ENCODE measurements at places on chromosomes 5 and 9.

- peaks cover 15% of the 10 kb centered on the region for H3K4me1 ChIP-seq
- no peak for DNase-seq
- no peak overlapping the region for H3K4me3 ChIP-seq
- no peaks in the 10 kb centered on the region for H3K27me3 ChIP-seq
These were observed 1.7 kb upstream of the KLHL3 start for GRCh38 chr5:137737349-137738131.

DNA sequence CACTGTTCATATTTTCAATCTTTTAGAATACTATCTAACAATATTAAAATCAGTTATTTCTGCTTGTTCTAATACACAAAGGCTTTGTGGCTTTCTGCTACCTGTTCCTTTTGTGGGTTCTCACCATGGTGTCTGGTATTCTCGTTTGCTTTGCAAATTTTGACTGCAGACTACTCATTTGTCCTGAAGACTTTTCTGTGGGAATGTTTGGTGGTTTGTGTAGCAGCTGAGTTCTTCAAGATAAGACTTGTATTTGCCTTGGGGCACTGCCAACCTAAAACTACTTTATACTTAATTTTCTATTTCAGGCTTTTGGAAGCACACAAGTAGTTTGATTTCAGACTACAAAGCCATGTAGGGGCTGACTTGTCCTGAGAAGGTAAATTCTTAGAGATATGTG, 11.1 kb downstream of the IL33 start:
- H3K36me3 ChIP-seq = no peaks in the 10 kb centered on the region
- H3K27me3 ChIP-seq = no peaks in the 10 kb centered on the region
- no peak overlapping the region for H3K4me3 ChIP-seq
- DNase-seq = peak; percentile 23

DNA sequence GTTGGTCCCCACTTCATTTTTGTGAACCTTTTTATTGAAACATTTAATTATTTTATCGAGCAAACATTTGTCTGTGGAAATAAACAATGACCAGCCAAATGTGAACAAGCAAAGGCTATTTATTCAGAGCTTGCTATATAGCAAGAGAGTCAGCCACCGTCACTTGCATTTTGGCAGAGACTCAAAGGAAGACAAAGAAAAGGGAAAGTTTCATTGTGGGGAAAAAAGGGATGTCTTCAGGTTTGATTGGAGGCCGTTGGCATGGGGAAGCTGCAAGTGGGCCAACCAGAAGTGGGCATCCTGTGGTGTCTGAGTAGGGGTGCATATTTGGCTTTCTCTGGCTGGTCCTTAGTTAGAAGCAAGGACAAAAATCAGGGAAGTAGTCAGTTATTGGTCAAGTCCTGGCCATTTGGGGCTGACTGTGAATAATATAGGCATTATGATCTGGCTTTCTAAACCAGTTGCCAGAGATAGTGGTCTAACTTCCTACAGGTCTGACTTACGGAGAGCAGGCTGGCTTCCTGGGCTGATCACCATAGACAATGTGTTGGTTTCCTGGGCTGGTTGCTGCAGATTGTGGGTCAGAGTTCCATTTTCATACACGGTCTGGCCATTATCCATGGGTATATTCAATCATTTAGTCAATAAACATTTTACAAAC, 16.6 kb downstream of the ENC1 start:
- H3K4me1 ChIP-seq = peaks cover 8% of the 10 kb centered on the region
- H3K36me3 ChIP-seq = no peaks in the 10 kb centered on the region
- DNase-seq = no peak
- H3K27ac ChIP-seq = no peak overlapping the region
- no peaks in the 10 kb centered on the region for H3K27me3 ChIP-seq

DNA sequence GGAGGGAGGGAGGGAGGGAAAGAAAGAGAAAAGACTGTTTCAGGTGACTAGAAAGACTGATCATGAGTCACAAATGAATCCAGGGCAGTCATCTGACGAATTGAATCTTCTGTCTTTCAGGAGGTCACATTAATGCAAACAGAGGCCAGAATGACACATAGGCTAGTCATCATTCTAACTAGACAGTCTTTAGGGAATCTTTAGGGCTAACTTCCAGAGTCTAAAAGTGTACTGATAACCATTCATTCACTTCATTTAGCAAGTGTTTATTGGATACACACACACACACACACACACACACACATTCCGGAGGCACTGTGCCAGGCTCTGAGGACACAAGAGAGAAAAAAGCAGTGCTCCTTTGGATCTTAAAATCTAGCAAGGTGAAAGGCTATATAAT, 156.7 kb downstream of the EBF1 start:
- H3K27ac ChIP-seq = no peak overlapping the region
- H3K36me3 ChIP-seq = no peaks in the 10 kb centered on the region
- H3K4me1 ChIP-seq = peaks cover 5% of the 10 kb centered on the region
- H3K4me3 ChIP-seq = no peak overlapping the region
- DNase-seq = no peak
- no peaks in the 10 kb centered on the region for H3K27me3 ChIP-seq

DNA sequence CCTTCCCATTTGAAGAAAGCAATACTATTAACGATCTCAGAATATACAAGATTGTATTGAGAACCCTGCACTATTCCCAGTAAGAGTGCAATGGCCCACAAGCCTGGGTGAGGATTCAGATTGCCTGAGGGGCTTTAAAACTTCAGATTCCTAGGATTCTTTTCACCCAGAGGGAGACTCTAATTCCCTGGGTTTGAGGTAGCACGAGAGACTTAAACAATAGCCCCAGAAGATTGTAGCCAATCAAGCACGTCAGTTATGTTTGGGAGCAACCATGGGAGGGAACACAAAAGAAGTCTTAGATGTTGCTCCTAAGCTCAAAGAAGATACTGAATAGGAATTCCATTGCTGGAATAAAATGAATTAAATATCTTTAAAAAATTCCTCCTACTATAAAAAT, 17.9 kb downstream of the MRPS27 start:
- H3K27ac ChIP-seq = no peak overlapping the region
- H3K4me1 ChIP-seq = no peaks in the 10 kb centered on the region
- DNase-seq = no peak
- no peaks in the 10 kb centered on the region for H3K36me3 ChIP-seq
- H3K27me3 ChIP-seq = no peaks in the 10 kb centered on the region

DNA sequence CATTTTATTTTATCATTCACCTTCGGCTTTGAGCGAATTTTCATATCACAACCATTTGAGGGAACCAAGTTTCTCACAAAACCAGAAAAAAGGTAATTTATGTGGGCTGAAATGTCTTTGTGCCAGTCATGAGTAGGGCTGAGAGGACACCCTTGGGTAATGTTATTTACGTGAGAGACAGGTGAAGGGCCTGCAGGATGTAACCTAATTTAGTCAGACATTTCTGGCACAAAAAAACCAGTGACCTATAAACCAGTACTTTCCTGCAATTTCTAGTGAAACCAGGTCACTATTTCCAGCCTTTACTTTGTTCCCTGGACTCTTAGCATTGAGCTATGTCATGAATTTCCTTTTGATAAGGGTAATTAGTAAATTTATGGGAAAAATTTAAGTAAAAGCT, 17.2 kb upstream of the CCDC112 start:
- no peaks in the 10 kb centered on the region for H3K27me3 ChIP-seq
- no peak overlapping the region for H3K27ac ChIP-seq
- H3K36me3 ChIP-seq = no peaks in the 10 kb centered on the region
- H3K4me3 ChIP-seq = no peak overlapping the region
- DNase-seq = no peak

- DNase-seq = no peak
- peaks cover 13% of the 10 kb centered on the region for H3K4me1 ChIP-seq
- no peak overlapping the region for H3K4me3 ChIP-seq
- H3K27me3 ChIP-seq = no peaks in the 10 kb centered on the region
- no peak overlapping the region for H3K27ac ChIP-seq
These were observed 11.2 kb downstream of the LMX1B start for GRCh38 chr9:126624912-126625311.

DNA sequence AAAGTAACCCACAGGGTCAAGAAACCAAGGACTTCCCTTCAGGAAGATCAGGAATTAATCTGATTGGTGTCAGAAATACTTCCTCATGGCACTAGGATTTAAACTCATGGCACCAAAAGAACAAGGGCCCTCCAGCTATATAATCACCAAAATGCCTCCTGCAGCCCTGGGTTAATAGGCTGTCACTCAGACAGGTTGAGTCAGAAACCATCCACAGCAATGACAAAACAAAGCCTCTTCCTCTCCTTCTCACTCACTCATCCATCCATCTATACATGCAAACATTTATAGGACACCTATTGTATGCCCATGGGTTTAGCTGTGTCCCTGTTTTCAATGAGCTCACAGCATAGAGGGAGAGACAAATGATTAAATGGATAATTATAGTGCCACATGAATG, 62.5 kb upstream of the SPOCK1 start:
- H3K27me3 ChIP-seq = no peaks in the 10 kb centered on the region
- H3K27ac ChIP-seq = no peak overlapping the region
- H3K36me3 ChIP-seq = no peaks in the 10 kb centered on the region
- H3K4me1 ChIP-seq = peaks cover 30% of the 10 kb centered on the region

- no peaks in the 10 kb centered on the region for H3K4me1 ChIP-seq
- H3K27me3 ChIP-seq = no peaks in the 10 kb centered on the region
- H3K27ac ChIP-seq = no peak overlapping the region
- H3K36me3 ChIP-seq = no peaks in the 10 kb centered on the region
- no peak for DNase-seq
These were observed 122.0 kb downstream of the GALNT10 start for GRCh38 chr5:154312576-154312975.

- peak; percentile 1 for DNase-seq
- no peaks in the 10 kb centered on the region for H3K4me1 ChIP-seq
- no peaks in the 10 kb centered on the region for H3K27me3 ChIP-seq
These were observed 36.1 kb upstream of the COL5A1 start for GRCh38 chr9:134605351-134605965.

DNA sequence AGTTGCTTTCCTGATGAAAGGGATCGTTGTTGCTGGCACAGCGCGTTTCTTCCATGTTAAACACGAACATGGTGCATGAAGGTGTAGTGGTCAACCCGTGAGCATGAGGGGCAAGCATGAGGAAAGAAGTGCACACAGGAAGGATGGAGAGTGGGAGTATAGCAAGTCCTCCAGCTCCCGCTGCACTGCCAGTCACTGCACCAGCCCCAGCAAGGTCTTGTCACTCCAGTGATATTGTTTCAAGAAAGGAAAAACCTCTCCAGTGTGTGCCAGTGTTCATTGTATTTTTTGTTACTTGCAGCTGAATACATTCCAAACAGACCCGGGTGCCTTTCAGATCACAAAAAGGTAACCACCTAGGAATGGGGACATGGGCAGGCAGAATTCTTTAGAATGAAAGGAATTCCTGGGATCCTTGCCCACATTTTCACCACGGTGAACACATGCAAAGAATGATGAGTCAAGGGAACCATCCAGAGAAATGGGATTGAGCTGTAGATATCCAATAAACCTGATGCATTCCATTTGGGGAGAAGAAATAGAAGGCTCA, 186.3 kb downstream of the AOPEP start:
- H3K36me3 ChIP-seq = no peaks in the 10 kb centered on the region
- no peak overlapping the region for H3K4me3 ChIP-seq
- peaks cover 6% of the 10 kb centered on the region for H3K4me1 ChIP-seq
- DNase-seq = no peak
- H3K27me3 ChIP-seq = no peaks in the 10 kb centered on the region

- H3K36me3 ChIP-seq = no peaks in the 10 kb centered on the region
- no peak overlapping the region for H3K4me3 ChIP-seq
- no peak for DNase-seq
- H3K27ac ChIP-seq = no peak overlapping the region
- no peaks in the 10 kb centered on the region for H3K27me3 ChIP-seq
These were observed 25.9 kb downstream of the KIF2A start for GRCh38 chr5:62331921-62332320.

DNA sequence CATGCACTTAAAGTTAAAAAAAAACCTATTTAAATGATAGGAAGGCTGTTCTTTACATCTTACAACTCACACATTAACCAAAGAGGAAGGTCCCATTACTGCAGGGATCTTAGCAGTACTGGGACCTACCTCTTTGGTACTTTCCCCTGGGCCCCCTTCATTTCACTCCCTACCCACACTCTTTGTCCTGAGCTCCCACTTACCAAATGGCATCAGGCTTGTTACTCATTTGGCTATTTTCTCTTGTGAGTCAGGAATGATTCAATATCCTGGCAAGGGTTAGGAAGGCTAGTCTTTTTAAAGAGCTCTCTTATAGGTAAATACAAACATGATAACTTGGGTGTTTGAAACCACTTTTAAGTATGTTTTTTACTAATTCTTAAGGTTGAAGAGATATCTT, 117.4 kb upstream of the ELL2 start:
- no peak overlapping the region for H3K27ac ChIP-seq
- no peak for DNase-seq
- no peaks in the 10 kb centered on the region for H3K36me3 ChIP-seq
- no peaks in the 10 kb centered on the region for H3K4me1 ChIP-seq
- H3K27me3 ChIP-seq = no peaks in the 10 kb centered on the region

- no peak overlapping the region for H3K4me3 ChIP-seq
- no peaks in the 10 kb centered on the region for H3K36me3 ChIP-seq
- no peaks in the 10 kb centered on the region for H3K4me1 ChIP-seq
- H3K27ac ChIP-seq = no peak overlapping the region
These were observed 111.4 kb downstream of the LHX2 start for GRCh38 chr9:124122813-124123462.

DNA sequence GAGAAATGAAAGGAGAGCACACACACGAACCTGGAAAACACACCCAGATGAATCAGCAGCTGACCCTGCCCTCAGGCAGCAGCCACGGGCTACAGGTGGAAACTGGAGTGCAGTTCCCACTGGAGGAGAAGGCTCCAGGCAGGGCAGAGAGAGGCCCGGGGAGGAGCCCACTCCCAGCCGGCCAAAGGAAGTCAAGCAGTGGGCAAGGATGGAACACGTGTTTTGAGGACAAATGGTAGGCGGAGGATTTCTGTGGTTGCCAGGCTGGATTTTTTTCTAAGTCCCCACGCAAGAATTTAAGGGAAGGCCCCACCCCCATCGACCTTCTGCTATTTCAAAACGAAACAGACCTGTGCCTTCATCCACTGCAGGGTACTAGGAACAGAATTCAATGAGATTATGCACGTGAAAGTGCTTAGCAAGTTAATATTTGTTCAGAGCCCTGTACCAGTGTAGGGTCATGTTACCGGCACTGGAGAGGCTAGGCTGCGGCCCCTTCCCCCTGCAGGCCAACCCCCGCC, 6.8 kb downstream of the EPB41L4B start:
- DNase-seq = no peak
- H3K4me3 ChIP-seq = no peak overlapping the region
- no peaks in the 10 kb centered on the region for H3K27me3 ChIP-seq
- no peak overlapping the region for H3K27ac ChIP-seq
- no peaks in the 10 kb centered on the region for H3K36me3 ChIP-seq
- H3K4me1 ChIP-seq = no peaks in the 10 kb centered on the region

DNA sequence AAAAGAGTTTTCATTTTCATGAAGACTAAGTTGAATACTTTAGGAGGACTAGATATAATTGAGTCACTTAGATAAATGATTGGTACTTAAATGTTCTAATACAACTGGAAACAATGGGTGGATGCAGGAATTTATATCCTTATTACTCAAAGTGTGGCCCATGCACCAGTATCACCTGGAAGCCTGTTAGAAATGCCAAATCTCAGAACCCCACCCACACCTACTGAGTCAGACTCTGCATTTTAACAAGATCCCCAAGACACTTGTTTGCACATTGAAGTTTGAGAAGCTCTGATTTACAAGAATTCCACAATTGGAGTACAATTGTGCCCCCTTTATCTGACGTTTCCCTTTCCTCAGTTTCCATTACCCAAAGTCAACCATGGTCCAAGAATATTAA, 239.0 kb downstream of the AUH start:
- no peak overlapping the region for H3K27ac ChIP-seq
- peaks cover 9% of the 10 kb centered on the region for H3K4me1 ChIP-seq
- DNase-seq = no peak
- H3K36me3 ChIP-seq = no peaks in the 10 kb centered on the region

- no peak for DNase-seq
- no peaks in the 10 kb centered on the region for H3K27me3 ChIP-seq
- no peaks in the 10 kb centered on the region for H3K4me1 ChIP-seq
- no peak overlapping the region for H3K27ac ChIP-seq
- no peak overlapping the region for H3K4me3 ChIP-seq
- no peaks in the 10 kb centered on the region for H3K36me3 ChIP-seq
These were observed 112.8 kb downstream of the MAPKAP1 start for GRCh38 chr9:125594223-125594610.

Data from testis (tissue), 5 donors.